Stimulated activated CD4-positive, alpha-beta T cell treated with anti-CD3 and anti-CD28 coated beads, Interleukin-1b, Interleukin-23, amount 100 ng/mL, for 1 hour (primary cell): ENCODE measurements at places on chromosomes 12 and 14.

GRCh38 chr14:55031190-55031589 lies 4.2 kb downstream of the SOCS4 start:
- no peak for DNase-seq

DNA sequence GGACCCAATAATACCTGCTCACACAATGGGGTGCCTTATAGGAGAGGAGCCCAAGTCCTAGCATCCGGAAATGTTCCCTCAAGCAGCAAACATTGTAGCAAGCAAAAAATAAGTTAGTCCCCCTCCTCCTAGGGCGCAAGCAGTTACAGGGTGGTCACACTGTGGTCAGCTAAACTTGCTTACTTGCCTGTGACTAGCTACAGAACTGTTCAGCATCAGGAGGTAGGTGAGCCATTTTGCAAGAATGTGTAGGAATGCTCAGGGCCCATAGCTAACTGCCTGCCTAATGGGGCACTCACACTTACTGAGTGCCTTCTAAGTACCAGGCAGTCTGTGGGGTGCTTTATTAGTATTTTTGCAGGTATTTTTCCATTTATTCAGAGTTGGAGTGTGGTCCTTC lies 154.6 kb upstream of the GRIN2B start:
- DNase-seq: no peak

DNA sequence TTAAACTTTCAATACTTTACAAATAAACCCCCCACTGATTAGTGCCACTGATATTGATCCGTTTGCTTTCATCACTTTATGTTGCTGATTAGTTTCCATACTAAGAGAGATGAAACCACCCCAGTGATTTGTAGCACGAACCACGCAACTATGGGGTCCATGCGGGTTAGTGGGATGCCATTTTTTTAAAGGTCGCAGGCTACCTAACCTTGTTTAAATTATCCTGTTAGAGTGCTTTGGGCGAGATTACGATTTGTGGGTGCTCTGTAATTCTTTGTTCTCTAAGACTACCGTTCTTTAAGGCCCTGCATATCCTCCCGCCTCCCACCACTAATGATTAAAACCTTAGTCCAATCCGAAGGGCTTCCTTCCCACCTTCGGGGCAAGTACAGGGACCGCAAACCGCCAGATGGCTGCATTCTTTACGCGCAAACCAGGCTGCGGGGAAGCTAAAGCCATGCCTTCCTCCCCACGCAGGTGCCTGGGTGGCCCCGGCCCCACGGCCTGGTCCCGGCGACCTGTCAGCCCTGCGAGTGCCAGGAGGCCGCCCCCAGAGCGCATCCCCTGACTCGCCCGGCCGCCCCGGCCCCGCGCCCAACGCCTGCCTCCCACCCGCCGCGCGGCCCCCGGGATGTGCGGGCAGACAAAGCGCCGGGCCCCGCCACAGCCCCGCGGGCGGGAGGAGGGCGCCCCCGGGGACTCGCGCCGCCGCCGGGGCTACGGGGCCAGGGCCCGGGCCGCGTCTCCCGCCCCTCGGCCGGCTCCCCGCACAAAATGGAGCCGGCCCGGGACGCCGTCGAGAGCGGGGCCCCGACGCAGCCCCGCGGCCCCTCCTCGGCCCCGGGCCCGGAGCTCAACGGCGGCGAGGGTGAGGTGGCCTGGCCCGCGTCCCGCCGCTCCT lies 759 bp downstream of the NFYB start:
- DNase-seq: no peak

DNA sequence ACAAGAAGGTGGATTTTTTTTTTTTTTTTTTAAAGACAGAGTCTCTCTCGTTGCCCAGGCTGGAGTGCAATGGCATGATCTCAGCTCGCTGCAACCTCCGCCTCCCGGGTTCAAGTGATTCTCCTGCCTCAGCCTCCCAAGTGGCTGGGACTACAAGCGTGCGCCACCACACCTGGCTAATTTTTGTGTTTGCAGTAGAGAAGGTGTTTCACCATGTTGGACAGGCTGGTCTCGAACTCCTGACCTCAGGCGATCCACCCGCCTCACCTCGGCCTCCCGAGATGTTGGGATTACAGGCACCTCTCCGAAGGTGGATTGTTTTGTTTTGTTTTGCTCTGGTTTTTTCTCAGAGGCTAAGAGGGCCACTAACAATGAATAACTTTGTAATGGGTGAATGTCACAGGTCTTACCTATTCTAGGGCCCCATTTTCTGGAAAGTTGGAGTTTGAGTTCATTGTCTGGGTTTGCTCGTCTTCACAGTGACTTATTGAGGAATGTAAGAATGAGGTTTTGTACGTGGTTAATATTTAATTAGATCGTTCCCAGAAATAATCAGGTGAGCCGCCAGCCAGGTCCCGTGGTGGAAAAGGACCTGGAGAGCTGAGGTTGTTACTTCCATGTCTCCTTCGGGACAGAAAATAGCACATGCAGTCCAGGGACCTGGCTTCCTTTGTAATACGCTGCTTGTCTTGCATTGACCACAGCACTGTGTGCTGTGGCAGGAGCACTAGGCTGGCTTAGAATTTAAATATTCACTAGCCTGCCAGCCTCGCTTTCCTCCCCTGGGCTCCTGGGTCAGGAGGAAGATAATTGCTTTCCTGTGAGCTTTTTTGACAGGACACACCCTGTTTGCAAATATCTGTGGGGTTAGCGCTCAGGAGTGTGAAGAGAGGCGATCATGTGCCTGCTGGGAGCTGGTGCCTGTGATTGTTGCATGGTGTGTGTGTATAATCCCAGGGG lies 2.3 kb downstream of the HIP1R start:
- no peak for DNase-seq

DNA sequence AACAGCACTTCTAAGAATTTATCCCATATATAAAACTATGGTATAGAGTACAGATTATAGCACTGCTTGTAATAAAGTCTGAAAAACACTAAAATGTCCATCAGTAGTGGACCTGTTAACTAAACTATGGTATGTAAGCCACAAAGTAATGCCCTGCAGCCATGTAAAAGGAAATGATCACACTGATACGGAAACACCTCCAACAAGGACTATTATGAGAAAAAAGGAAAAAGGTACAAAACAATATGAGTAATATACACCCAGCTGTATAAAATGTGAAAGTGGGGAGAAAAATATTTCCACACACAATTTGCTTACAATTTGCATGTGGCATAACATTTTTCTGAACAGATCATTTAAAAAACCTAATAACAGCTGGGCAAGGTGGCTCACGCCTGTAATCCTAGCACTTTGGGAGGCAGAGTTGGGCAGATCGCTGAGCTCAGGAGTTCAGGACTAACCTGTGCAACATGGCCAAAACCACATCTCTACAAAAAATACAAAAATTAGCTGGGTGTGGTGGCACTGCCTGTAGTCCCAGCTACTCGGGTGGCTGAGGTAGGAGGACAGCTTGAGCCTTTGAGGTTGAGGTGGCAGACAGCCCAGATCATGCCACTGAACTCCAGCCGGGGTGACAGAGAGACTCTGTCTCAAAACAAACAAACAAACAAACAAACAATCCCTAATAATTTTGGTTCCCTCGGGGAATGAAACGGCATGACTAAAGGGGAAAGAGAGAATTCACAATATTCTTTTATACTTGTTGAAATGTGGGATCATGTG lies 250.5 kb downstream of the MED13L start:
- no peak for DNase-seq
